Osteoblast (primary cell): ENCODE measurements at places on chromosomes 1 and 21. TPM values are rescaled to one million over a fixed set of nuclear protein-coding genes. Genes with fewer than 3 reads are reported as not detected.
A peak's percentile ranks its signal among the peaks of the same experiment; 100 is the strongest.

- DNase-seq: no peak
Observed at GRCh38 chr1:160579216-160579701, at the start of gene CD84. TSS of gene CD84 (minus strand) at chr1:160579496. CDS start at chr1:160579437, 59 bp downstream.

DNA sequence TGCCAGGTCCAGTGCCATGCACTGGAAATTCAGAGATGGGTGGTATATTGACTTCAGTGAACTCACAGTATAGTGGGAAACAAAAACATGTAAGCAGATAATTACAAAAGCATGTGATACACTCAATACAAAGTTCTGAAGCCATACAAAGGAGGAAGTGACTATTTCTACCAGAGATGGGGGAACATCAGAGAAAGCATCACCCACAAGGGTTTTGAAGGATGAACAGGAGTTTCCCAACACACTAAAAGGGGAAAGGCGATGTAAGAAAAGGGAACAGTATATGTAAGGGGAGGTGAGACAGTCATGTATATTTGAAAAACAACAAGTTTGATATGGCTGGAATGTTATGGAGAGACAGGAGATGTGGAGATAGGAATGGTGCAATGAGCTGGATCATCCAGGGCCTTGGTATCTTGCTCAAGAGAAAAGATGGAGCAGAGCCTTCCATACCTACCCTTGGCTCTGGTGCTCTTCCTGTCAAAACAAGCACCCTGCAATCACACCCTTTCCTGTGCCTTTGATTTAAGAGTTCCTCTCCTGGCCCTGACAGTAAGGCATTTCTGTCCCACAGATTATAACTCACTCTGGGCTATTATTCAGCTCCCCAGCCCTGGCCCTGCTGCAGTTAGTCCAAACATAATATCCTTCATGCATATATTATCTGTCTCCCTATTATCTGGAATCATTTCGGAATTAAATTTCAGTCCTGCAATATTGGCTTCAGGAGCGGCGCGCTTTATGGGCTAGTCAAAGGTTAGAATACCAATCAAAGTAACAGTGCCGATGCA lies 60.5 kb downstream of the DMAP1 start:
- DNase-seq: no peak

IFNAR2 gene
- total RNA-seq: 4.0 and 5.3 TPM in 2 replicates

CSF1 gene
- 38.0 and 53.9 TPM in 2 replicates for total RNA-seq

DNA sequence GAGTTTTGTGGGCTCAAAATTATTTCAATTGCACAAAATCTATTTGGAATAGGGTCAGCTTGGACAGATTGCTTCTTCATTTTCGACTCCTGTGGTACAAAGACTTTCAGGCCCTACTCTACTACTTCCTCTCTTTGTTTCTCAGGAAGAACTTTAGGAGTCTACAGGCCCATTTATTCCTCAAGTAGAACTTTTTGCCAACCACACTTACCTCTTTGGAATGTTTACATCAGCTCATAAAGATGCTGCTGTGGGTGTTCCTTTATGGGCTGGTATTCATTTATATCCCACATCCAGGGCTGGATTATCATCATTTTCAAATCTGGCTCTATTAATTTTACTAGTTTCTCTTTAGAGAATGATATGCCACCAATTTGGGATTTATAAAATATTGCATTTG lies 46.3 kb upstream of the TNFSF18 start:
- peak; percentile 38 for DNase-seq
